Hepatocyte (in vitro differentiated cells): ENCODE measurements at places on chromosomes 11 and 22.

- no peak for DNase-seq
- H3K4me1 ChIP-seq: no peaks in the 10 kb centered on the region
- no peak overlapping the region for H3K27ac ChIP-seq
- no peak overlapping the region for H3K4me3 ChIP-seq
- no peaks in the 10 kb centered on the region for H3K27me3 ChIP-seq
Measured at GRCh38 chr11:133896028-133896427, 50.7 kb upstream of the SPATA19 start.

GRCh38 chr11:130469181-130469580, 20.7 kb downstream of the ADAMTS15 start:
- H3K27ac ChIP-seq: no peak overlapping the region
- no peak for DNase-seq
- no peak overlapping the region for H3K4me3 ChIP-seq
- no peaks in the 10 kb centered on the region for H3K36me3 ChIP-seq
- peaks cover 5% of the 10 kb centered on the region for H3K4me1 ChIP-seq

- H3K4me1 ChIP-seq: no peaks in the 10 kb centered on the region
- no peak overlapping the region for H3K4me3 ChIP-seq
- H3K27ac ChIP-seq: no peak overlapping the region
Measured at GRCh38 chr11:125945011-125945796, 640 bp upstream of the VSIG10L2 start.

GRCh38 chr22:30627471-30627870, 8.1 kb upstream of the SLC35E4 start:
- no peaks in the 10 kb centered on the region for H3K4me1 ChIP-seq
- no peaks in the 10 kb centered on the region for H3K36me3 ChIP-seq
- H3K4me3 ChIP-seq: no peak overlapping the region
- DNase-seq: no peak

DNA sequence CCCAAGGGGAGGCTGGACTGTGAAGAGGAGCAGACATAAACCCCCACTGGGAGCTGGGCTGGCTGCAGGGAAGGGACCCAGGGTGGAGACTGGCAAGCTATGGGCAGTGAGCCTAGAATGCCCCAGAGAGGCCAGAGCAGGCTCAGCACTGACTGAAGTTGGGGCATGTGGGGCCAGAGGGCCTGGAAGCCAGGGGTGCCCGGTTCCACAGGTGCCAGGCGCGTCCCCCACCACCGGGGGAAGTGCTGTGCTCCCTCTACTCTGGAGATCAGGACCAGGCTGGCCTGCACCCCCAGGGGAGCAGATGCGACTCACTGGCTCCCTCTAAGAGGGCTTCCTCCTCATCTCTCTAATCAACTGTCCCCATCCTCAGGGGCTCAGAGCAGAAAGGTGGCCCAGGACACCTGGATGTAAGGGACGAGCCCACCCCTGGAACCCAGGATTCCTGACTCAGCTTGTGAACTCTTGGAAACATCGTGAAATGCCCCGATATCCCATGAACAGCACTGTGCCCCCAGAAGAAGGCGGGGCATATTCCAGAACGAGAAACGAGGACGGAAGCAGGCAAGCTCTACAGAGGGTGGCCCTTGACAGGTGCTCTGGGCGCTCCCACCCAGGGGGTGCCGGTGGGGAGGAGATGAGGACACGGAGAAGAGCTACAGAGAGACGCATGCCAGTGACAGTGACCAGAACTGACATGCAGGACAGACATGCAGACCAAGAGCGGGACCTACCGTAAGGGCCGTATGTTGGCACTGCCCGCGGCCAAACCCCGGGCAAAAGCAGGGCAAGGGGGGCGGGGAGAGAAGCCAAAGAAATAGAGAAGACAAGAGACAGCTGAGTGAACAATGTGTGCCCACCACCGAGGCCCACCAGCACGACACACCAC, 20.4 kb downstream of the MAFF start:
- no peak for DNase-seq
- H3K27me3 ChIP-seq: no peaks in the 10 kb centered on the region
- no peaks in the 10 kb centered on the region for H3K36me3 ChIP-seq
- H3K4me1 ChIP-seq: peaks cover 21% of the 10 kb centered on the region
- H3K27ac ChIP-seq: no peak overlapping the region

DNA sequence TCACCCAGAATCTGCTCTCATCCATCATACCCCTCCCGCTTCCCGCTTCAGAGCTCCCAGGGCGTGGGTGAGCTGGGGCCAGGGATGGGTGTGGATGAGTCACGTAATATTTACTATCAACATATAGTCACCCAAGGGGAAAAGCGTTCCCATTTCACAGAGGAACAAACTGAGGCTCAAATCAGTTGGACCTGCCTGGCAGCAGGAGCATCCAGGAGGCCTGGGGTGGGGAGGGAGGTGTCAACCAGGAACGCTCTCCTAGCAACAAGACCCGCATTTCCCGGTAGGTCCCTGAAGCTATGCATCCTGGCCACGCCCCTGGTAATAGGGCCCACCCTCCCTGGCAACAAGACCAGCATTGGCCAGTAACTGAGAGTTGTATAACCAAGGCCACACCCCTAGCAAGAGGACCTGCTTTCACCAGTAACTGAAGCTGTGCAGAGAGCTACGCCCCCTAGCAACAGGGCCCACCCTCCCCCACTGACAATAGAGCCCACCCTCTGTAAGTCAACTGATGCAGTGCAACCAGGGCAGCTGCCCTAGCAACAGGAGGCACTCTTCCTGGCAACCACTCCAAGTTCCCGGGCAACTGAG, 32.7 kb upstream of the TXNRD2 start:
- no peaks in the 10 kb centered on the region for H3K4me1 ChIP-seq
- H3K4me3 ChIP-seq: no peak overlapping the region
- DNase-seq: peak; percentile 47
- H3K27me3 ChIP-seq: no peaks in the 10 kb centered on the region

GRCh38 chr11:46936138-46937110, at the start of gene CSTPP1:
TSS of gene CSTPP1 (plus strand) at chr11:46936761. CDS start at chr11:46936806, 45 bp downstream.
- H3K27me3 ChIP-seq: no peaks in the 10 kb centered on the region
- no peaks in the 10 kb centered on the region for H3K36me3 ChIP-seq
- H3K4me3 ChIP-seq: peak within 1 kb of the TSS; percentile 63
- H3K4me1 ChIP-seq: peaks cover 6% of the 10 kb centered on the region

DNA sequence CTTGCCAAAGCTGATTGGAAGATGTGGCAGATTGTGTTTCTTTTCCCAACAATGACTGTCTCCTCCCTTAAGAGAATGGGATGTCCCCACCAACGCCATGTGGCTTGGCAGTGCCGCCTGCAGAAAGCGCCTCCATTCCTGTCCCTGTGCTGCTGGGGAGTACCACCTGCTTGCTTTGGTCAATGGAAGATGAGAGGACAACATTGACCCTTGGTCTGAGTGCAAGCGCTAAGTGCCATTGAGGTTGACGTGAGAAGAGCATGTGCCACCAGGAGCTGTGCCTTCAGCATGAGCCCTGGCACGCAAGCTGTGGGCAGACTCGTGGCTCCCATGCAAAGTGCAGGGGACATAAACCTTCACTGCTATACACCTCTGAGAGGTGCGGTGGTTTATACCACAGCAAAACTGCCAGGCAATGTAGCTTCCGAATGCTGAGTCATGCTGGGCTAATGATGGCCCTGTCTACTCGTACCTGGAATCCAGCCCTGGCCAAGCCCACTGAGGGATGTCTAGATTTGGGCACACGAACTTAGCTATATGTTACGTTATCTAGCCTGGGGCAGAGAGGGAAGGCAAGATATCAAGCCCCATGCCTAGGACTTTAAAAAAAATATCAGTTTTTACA, 41.9 kb downstream of the MYEOV start:
- no peaks in the 10 kb centered on the region for H3K36me3 ChIP-seq
- H3K4me3 ChIP-seq: no peak overlapping the region
- H3K27me3 ChIP-seq: no peaks in the 10 kb centered on the region
- peaks cover 6% of the 10 kb centered on the region for H3K4me1 ChIP-seq
- DNase-seq: no peak

GRCh38 chr11:131246663-131247062, 123.8 kb upstream of the NTM start:
- H3K27me3 ChIP-seq: peaks cover 73% of the 10 kb centered on the region
- no peak overlapping the region for H3K4me3 ChIP-seq
- no peaks in the 10 kb centered on the region for H3K36me3 ChIP-seq
- H3K27ac ChIP-seq: no peak overlapping the region
- no peaks in the 10 kb centered on the region for H3K4me1 ChIP-seq

DNA sequence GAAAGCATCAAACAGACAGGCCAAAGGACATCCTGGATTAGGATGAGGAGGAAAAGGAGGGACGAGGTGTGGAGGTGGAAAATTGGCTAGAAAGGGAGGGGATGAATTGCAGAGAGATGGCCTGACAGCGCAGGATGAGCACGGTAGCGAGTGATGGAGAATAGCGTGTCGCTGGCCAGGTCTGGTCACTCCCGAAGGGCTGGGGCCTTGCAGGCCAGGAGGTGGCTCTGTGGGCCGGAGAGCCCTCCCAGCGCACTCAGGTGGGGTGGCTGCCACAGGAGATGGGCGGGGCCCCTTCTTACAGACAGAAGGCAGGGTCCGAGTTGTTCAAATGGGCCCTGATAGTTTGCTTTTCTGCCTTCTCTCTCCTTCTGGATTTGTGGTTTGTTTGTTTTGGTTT, 37.1 kb upstream of the THY1 start:
- H3K36me3 ChIP-seq: no peaks in the 10 kb centered on the region
- peaks cover 14% of the 10 kb centered on the region for H3K4me1 ChIP-seq
- H3K27me3 ChIP-seq: no peaks in the 10 kb centered on the region
- H3K27ac ChIP-seq: peak overlapping the region; percentile 63

- no peak for DNase-seq
- no peaks in the 10 kb centered on the region for H3K27me3 ChIP-seq
- H3K4me1 ChIP-seq: peaks cover 8% of the 10 kb centered on the region
- no peaks in the 10 kb centered on the region for H3K36me3 ChIP-seq
- H3K4me3 ChIP-seq: no peak overlapping the region
Measured at GRCh38 chr22:45905326-45905923, 71.5 kb downstream of the WNT7B start.

DNA sequence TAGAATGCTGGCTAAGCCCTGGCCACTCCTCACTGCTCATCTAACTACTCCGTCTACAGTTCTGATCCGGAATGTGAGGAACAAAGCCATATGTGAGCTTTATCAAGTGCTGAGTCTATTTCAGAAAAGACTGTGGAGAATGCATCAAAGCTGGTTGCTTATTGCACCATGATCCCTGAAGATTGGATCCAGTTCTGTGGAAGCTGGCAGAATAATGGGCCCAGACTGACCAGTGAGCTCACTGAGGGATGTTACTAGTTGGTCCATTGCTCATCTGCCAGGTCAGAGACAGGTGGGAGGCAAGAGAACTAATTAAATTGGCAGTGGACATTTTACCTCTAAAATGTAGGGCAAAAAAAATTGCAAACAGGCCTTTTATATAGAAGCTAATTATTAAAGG, 681.3 kb downstream of the NTM start:
- peaks cover 14% of the 10 kb centered on the region for H3K27me3 ChIP-seq
- DNase-seq: no peak
- H3K4me3 ChIP-seq: no peak overlapping the region
- no peak overlapping the region for H3K27ac ChIP-seq
- no peaks in the 10 kb centered on the region for H3K36me3 ChIP-seq

DNA sequence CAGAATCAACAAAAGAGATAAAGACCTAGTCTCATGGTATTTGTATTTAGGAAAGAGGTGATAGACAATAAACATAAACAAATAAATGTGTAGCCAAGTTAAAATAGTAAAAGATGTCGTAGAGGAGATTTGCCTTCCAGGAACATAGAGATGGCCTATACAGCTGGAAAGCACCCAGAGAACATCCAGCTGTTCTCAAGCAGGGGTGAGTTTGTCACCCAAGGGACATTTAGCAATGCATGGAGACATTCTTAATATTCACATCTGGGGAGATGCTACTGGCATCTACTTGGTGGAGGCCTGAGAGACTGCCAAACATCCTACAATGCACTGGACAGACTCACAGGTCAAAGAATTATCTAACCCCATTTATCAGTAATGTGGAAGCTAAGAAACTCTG, 88.3 kb downstream of the C11orf87 start:
- no peak for DNase-seq
- H3K36me3 ChIP-seq: no peaks in the 10 kb centered on the region
- no peaks in the 10 kb centered on the region for H3K27me3 ChIP-seq

DNA sequence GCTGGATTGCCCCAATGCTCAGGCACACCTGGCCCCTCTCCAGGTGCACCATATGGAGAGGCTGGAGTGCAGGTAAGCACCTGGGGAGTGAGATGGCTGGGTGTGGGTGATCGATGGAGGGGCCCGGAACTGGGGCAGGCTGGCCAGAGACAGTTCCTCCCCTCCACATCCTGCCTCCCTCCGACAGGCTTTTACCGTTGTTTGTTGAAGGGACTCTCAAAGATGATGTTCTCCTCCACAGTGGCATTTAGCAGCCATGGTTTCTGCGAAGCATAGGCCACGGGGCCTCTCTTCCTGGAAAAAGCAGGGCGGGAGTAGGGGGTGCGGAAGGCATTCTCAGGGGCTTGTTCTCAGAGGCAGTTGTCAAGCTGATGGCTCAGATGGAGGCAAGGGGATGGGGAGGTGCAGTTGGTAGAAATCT, 25.9 kb upstream of the KCNJ11 start:
- no peak overlapping the region for H3K4me3 ChIP-seq
- DNase-seq: no peak
- H3K27ac ChIP-seq: no peak overlapping the region
- peaks cover 20% of the 10 kb centered on the region for H3K27me3 ChIP-seq
- no peaks in the 10 kb centered on the region for H3K36me3 ChIP-seq

- no peaks in the 10 kb centered on the region for H3K36me3 ChIP-seq
- no peaks in the 10 kb centered on the region for H3K27me3 ChIP-seq
- peak; percentile 60 for DNase-seq
- H3K4me1 ChIP-seq: peaks cover 18% of the 10 kb centered on the region
- peak overlapping the region; percentile 75 for H3K27ac ChIP-seq
- no peak overlapping the region for H3K4me3 ChIP-seq
Measured at GRCh38 chr11:45501392-45502225, 163.8 kb downstream of the CHST1 start.

- DNase-seq: peak; percentile 84
- H3K4me3 ChIP-seq: no peak overlapping the region
- H3K27me3 ChIP-seq: no peaks in the 10 kb centered on the region
- peak overlapping the region; percentile 96 for H3K27ac ChIP-seq
- H3K4me1 ChIP-seq: peaks cover 60% of the 10 kb centered on the region
Measured at GRCh38 chr11:62400760-62401159, 18.1 kb upstream of the SCGB1A1 start.

DNA sequence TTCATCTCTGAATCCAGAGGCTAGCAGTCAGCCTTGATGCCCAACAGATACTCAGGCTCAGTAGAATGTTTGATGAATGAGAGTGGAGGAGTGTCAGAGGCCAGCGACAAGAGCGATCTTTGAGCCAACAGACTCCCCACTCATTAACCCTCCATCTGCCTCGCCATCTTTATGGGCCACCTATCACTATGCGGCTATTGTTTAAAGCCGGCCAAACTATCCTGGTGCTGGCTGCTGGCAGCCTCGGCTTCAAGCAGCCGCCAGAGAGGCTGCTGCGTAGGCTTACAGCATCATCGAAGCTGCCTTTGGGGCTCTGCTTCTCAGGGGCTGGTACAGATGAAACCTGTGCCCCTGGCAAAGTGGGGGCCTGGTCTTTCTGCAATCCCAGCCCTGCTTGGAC, 525.6 kb downstream of the INSC start:
- no peak overlapping the region for H3K27ac ChIP-seq
- no peak overlapping the region for H3K4me3 ChIP-seq
- H3K27me3 ChIP-seq: no peaks in the 10 kb centered on the region
- peaks cover 11% of the 10 kb centered on the region for H3K4me1 ChIP-seq
- no peaks in the 10 kb centered on the region for H3K36me3 ChIP-seq
